ENCODE measurements at places on chromosomes 6 and 20. TPM values are rescaled to one million over a fixed set of nuclear protein-coding genes. Genes with fewer than 3 reads are reported as not detected.

The EGFL8 gene
- 13.6 TPM for total RNA-seq

The IP6K3 gene
- 0.26 TPM for total RNA-seq

- DNase-seq: no peak
Observed at GRCh38 chr6:5665173-5665572, 341.6 kb downstream of the NRN1 start.

GRCh38 chr6:159979136-159979874 is 10.4 kb downstream of the IGF2R start:
- no peak for DNase-seq

DNA sequence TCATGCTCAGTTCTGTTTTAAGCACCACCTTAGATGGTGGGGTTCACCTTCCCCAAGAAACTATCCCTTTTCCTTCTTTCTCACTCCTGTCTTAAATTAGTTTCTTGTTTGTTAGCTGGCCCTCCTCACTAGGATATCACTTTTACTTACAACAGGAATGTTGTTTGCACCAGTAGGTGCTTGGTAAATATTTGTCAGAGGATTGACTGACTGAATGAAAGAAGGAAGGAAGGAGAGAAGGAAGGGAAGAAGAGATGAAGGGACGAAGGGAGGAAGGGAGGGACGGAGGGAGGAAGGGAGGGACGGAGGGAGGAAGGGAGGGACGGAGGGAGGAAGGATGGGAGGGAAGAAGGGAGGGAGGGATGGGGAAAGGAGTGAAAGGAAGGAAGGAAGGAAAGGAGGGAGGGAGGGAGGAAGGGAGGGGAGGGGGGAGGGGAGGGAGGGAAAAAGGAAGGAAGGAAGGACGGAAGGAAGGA is 505 bp upstream of the KCNK15 start:
- DNase-seq: no peak

GRCh38 chr6:28709478-28710349 is 184.0 kb downstream of the GPX5 start:
- DNase-seq: no peak

DNA sequence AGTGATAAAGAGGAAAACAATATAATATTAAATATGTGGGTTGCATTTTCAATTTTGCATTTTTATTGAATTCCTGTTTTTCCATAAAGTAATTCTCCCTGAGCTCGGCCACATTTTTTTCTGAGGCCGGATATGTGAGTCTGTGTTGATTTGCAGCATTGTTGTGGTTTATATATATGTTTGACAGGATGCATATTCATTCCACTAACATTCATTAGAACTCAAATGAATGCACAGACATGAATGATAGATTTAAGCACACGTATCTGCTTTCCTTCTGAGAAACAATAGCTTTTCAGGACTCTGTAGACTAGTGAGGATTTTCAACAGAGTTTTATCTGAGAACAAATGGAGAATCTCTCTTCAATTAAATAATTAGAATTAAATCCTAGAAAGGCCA is 10.6 kb upstream of the EXOC2 start:
- no peak for DNase-seq

DNA sequence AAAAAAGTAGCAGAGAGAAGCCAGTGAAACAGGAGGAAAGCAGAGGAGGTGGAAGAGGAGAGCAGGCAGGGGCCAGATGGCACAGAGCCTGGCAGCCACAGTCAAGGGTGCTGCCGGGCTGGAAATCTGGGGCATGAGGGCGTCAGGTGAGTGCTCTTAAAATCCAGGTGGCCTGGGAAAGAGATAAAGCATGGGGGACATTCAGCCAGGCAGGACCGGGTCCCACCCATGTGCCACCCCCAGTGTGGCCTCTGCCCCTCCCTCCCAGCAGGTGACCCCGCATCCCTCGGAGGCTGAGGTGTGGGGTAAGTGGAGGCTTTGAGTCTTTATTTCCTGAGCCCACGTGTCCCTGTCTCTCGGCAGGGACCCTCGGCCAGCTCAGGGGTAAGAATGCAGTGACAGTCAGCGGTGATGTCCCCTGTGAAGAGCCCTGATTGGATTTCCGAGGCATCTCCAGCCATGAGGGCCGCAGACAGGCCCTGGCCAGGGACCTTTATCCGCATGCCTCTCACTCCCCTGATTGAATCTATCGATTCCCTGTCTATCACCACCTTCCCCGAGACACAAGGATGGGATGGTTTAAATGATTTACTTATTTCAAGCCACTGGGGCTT is 33.8 kb upstream of the SULF2 start:
- no peak for DNase-seq

DNA sequence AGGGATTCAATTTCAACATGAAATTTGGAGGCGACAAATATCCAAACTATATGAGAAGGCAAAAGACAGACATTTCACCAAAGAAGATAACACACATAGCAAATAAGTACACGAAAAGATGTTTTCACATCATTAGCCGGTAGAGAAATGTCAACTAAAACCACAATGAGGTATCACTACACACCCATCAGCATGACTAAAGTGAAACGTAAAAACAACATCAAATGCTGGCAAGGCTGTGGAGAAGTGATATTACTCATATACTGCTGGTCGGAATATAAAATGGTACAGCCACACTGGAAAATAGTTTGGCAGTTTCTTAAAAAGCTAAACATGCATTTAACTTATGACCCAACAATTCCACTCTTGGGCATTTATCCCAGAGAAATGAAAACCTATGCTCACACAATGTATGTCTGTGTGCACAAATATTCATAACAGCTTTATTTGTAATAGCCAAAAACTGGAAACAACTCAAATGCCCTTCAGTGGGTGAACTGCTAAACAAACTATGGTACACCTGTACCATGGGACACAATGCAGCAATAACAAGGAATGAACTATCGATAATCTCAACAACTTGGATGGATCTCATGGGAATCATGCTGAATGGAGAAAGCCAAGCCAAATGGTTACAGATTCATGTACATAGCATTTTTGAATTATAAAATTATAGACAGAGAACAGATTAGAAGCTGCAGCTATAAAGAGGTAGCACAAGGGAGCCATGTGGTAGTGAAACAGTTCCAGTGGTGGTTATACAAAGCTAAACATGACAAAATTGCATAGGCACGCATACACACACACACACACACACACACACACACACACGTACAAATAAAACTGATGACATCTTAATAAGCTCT is 8.6 kb downstream of the ADAT2 start:
- DNase-seq: no peak

DNA sequence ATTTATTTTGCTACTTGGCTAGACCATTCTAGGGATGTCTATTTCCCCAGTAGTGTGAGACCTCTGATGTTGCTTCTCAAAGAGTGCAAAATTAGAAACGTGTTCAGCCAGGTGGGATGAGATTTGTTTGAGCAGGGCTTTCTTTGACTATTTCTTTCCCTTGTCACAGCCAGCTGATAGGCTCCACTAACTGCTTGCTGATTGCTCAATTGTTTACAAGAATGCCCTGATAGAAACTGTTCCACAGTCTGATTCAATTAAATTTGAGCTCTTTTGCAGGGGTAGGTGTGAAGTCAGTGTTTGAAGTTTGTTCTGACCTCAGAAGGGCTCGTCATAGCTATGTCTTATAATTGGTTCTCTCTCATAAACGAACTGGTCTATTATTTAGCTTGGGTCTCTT is 220.5 kb downstream of the FNDC1 start:
- DNase-seq: no peak

GRCh38 chr6:105294129-105294528 is 108.8 kb downstream of the PREP start:
- no peak for DNase-seq

- DNase-seq: no peak
Observed at GRCh38 chr20:57525328-57526086, 567 bp upstream of the CTCFL start.

All from mucosa of gallbladder (tissue), 1 donor.